ENCODE measurements at places on chromosomes 16 and 17. TPM values are rescaled to one million over a fixed set of nuclear protein-coding genes. Genes with fewer than 3 reads are reported as not detected.

DNA sequence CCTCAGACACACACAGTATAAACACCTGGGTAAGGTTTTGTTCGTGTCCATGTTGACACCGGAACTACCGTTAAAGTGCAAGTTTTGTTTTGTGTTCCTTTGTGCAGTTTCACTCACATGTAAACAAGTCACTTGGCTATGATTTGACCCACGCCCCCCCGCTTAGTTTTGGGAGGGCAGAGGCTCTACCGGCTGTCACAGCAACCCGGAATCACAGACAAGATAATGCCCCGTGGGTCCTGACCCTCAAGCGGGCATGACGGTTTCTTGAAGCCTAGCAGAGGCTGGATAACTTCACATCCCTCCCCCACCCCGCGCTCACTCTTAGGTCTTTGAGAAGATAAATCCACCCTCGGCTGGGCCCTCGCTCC lies 1.7 kb downstream of the RASD1 start:
- no peaks in the 10 kb centered on the region for H3K27me3 ChIP-seq
- H3K4me1 ChIP-seq, result peaks cover 24% of the 10 kb centered on the region
- H3K27ac ChIP-seq, result no peak overlapping the region
- H3K4me3 ChIP-seq, result peak overlapping the region; percentile 96
- H3K36me3 ChIP-seq, result peaks cover 5% of the 10 kb centered on the region

DNA sequence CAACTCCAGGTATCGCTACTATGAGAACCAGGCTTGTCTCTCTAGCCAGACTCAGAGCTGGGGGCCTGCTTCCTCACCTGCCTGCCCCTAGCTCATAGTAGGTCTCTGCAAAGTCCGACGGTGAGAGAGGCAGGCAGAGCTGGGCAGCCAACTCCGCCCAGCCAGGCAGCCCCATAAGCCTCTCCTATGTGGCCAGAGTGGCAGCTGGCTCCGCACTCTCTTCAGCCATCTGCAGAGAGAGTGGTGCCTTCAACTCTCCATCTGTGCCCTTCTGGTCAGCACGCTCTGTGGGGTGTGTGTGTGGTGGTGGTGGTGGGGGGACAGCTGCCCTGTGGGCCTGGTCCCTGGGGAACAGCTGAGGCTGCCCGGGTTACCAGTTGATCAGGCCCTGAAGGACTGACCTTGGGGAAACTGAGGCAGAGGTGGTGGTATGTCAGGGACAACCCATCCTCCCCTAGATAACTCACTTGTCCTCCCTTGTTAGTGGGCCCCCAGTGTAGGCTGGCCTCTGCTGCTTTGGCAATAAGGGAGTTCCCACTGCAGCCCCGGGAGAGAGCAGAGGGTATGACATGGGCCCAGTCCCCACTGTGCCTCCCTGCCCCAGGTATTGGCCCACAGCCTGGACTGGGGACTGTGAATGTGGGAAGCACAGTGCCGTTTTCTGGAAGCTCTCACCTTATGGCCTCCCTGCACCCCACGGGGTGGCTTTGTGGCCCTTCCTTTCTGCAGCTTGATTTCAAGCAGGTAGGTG lies 1.8 kb upstream of the ADGRG1 start:
- H3K27ac ChIP-seq, result no peak overlapping the region
- no peaks in the 10 kb centered on the region for H3K27me3 ChIP-seq
- no peak for DNase-seq
- no peaks in the 10 kb centered on the region for H3K4me1 ChIP-seq
- H3K4me3 ChIP-seq, result no peak overlapping the region
- H3K36me3 ChIP-seq, result no peaks in the 10 kb centered on the region

GGT6 gene
- total RNA-seq, result not detected

TCAP gene
- total RNA-seq, result 6.4 TPM

CES3 gene
- total RNA-seq, result 0.63 TPM
